WERI-Rb-1 (cell line): ENCODE measurements at places on chromosomes 11 and 22.

DNA sequence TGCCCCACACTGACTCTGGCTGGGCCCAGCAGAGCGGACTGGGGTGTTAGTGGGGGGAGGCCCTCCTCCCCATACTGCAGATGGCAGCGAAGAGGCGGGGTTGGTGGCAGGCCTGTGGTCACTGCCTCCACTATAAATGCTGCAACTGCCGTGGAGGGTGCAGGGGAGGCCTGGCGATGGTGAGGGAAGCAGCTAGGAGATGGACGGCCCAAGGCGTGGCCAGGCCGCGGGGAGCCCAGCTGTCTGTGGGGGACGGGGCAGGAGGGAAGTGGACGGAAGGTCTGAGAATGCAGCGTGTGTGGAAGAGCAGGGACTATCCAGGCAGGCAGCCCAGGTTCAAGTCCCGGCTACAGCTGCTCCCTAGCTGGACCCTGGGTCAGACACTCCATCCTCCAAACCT is 18.3 kb downstream of the DNAL4 start:
- peak; percentile 40 for DNase-seq

DNA sequence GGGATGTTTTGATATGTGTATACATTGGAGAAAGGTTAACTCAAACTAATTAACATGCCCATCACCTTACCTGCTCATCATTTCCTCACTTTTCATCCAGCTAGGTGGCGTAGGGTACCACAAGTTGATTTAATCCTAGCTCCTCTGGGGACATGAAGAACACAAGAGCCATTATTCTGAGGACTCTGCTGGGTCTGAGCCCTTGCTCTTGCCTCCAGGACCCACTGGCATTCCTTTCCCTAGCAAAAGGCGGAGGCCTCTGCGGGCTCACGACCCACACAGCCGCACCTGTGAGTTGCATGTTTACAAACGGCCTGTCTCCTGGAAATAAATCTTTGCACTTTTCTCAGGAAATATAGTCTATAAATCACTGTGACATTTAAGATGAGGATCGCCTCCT is 871.9 kb downstream of the TBC1D22A start:
- DNase-seq: no peak

DNA sequence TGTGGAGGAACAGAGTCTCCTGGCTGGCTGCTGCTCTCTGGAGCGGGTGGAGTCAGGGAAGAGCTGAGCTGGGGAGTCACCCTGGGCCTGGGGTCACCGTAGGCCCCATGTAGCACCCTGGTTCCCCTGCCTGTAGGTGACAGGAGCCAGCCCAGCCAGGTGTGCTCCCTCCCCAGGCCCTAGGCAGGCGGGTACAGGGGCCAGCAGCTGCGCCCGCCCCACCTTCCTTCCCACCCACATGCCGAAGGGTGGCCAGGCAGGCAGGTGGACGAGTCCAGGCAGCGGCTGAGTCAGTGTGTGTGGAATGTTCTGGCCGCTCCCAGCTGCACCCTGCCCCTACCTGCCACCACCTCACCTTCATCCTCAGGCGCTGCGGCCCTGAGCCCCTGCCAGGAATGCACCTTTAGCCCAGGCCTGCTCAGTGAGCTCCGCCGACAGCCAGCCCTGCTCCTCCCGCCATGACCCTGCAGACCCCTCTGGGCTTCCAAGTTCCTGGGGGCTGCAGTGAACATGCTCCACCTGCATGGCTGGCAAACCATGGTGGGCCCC is 654 bp upstream of the SYT8 start:
- DNase-seq: no peak

DNA sequence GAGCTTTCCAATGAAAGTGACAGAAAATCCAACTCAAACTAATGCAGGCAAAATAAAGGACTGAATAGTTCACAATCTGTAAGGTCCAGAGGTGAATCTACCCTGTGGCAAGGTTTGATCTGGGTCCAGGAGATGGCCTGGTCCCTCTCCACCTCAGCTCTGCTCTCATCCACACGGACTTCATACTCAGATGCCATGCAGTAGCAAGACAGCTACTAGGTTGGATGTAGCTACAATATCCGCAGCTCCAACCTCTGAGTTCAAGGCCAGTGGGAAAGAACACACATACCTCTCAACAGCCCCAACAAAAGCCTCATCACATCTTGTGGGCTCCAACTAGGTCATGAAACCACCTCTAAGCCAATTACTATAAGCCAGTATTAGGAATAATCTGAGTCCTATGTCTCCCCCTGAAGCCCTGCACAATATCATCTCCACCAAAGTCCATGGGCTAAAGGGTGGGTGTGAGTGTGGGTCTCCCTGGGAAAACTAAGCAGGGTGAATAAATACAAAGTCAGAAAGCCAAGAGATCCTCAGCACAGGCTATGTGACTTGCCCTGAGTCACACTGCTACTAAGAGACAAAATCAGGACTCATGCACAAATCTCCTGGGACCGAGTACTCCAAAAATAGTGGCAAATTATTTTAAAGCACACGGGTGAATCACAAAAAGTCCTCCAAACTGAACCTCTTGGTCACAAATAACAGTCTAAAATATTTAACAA is 78.8 kb downstream of the LARGE1 start:
- peak; percentile 44 for DNase-seq

DNA sequence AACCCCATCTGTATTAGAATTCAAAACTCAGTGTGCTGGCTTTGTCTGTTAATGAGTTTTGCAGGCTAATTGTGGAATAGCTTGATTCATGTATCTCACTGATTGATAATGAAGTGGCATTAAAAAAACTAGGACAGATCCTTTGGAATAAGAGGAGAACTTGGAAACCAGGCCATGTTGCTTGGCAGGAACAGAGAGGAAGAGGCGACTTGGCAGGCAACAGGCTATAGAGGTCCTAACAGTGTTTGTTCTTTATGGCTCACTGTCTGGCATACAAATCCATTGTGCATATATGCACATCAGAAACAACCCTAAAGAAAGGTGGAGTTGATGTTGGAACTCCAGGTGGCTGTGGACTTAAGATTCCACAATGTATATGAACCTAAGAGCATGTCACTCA is 17.4 kb upstream of the OR9I1 start:
- DNase-seq: no peak

DNA sequence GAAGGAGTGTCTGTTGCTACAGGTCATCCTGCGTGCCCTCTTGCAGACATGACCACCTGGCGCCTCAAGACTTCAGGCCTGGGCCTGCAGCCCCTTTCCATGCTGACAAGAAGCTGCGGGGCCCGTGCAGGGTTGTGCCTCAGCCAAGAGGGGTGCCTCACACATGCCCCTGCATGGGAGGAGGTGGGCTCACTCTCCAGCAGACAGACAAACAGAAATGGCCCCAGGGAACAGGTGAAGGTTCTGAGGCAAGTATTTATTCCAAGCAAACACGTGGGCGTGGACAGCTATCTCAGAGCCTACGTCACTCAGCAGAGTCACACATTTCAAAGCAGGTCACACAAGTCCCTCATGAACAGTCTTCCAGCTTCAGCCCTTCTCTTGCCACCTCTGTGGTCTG is 5.9 kb upstream of the SYCE3 start:
- DNase-seq: no peak

GRCh38 chr22:50146439-50147238 is 23.9 kb upstream of the PANX2 start:
- DNase-seq: peak; percentile 71

GRCh38 chr11:66181632-66182315 is 86.7 kb upstream of the RAB1B start:
- no peak for DNase-seq

DNA sequence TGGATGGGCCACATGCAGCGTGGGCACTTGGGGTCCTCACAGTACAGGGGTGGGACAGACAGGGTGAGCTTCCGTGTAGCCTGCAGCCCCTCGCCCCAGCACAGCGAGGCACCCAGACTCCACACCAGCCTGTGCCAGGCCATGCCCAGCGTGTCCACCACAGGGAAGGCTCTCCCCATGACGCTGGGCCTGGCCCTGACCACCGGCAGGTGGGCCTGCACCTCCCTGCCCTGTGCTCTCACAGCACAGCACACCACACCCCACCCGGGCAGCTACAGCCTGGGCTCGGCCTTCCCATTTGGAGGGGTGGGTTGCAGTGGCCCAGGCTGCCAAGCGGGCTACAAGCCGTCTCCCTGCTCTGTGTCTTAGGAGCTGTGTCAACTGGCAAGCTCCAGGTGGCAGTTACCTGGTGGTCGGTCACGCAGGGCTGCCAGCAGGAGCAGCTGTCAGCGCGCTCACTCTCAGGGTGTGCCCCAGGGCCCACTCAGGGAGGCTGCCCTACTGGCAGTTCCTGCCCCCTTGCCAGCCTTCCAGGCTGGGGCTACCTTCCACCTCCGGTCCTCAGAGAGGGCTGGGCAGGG is 4.6 kb downstream of the MOB2 start:
- DNase-seq: no peak

DNA sequence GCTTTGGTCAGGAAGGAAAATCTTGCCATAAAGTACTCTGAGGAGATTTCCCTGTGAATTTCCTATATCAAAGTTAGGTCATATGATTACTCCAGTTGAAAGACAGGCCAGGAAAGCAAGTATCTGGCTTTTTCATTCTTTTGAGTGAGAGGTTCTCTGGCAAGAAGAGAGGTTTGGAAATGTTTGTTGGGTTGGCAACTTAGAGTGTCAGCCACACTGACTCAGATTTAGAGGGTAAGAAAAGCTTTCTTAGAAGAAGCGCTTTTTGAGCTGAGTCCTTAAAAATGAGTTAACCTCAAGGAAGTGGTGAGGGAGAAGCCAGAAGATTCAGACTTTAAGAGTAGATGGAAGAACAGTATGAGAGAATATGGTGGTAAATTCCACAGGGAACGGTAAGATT is 86.1 kb upstream of the BDNF start:
- DNase-seq: no peak

DNA sequence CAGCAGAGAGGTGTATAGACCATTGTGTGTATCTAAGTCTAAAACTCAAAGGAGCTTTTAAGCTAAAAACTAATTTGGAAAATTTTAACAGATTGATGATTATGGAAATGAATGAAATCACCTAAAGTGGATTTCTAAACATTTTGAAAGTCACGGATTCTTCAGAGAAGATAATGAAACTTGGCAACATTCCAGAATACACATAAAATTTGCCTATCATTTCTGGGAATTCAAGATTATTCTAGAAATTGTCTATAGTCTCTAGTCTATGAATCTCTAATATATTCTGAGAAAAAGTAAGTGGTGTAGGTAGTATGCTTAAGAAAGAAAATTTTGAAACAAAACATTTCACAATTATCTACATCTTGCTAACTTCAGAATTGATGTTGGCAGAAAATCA is 1117.9 kb upstream of the CNTN5 start:
- DNase-seq: no peak

DNA sequence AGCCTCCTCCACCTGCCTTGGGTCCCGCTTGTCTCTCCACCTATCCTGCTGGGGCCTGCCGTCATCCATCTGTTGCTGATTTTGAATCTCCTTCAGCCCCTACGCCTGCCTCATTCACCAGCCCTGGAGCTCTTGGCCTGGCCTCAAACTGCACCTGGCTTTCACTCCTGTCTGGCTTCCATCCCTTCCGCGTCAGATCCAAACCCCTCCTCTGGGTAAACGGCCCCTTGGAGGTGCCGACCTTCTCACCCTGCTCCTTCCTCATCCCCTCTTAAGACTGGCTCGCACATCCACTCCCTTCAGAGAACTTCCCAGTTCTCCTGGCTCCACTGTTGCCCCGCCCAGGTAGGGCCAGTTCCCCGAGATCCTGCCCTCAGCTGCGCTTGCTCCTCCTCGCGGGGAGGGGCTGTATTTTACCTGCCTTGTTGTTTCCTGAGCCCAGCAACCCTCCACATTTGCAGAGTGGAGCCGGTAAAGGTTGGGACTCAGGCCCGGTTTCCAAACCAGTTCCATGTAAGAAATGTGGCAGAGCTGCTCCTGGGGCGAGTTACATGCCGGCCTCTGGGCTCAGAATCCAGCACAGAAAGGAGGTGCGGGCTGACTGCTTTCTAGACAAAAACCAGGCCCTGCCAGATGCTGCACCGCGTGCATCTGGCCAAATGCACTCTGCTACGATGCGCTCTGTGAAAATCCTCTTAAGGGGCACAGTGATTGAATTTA is 13.9 kb upstream of the SHANK2 start:
- no peak for DNase-seq

DNA sequence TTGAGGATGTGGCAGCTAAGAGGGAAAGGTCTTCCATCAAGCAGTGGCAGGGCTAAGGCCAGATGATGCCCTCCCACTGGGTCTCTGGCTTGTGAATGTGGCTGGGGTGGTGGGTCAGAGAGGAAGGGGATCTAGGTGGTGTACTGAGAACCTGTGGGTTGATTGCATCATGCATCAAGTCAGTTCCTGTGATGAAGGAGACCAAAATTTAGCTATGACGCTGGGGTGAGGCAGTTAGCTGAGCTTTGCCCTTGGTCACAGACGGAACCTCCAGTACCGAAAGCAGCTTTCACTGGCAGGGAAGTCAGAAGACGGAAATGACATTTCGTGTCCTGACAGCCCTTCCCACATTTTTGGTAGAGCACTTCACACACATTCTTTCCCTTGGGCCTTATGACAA is 20.7 kb downstream of the ATG16L2 start:
- DNase-seq: no peak

- no peak for DNase-seq
Measured at GRCh38 chr11:68828957-68829356, 12.8 kb downstream of the CPT1A start.

- no peak for DNase-seq
Measured at GRCh38 chr11:42490506-42490905, 821.3 kb upstream of the API5 start.

DNA sequence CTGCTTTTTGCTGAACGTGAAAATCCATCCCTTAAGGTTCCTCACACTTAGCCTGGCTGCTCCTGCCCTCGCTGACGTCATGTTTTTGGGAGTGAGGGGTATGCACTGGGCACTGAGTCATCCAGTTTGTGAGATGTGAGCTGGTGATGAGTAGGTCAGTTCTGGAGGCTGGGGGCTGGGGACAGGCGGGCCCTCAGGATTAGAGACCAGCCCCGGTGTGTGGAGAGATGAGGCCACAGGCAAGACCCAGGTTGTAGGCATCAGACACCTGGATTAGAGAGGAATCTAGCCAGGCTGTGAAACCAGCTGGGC is 9.2 kb downstream of the KCNC1 start:
- DNase-seq: no peak

DNA sequence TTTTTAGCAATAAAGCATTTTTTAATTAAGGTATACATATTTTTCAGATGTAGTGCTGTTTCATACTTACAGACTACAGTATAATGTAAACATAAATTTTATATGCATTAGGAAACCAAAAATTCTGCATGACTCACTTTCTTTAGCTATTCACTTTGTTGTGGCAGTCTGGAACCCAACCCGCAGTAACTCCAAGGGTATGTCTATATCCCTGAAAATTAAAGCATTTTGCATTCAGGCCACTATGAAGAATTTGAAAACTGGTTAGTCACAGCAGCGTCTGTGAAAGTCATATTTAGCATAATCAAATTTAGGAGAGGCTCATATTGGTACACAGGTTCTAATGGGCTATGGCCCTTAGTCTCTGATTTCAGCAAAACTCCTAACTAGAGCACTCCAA is 46.8 kb downstream of the BBOX1 start:
- no peak for DNase-seq

- DNase-seq: no peak
Measured at GRCh38 chr11:47136327-47136726, 40.4 kb downstream of the ARFGAP2 start.
